HFFc6 (cell line): ENCODE measurements at places on chromosomes 3 and 15. TPM values are rescaled to one million over a fixed set of nuclear protein-coding genes. Genes with fewer than 3 reads are reported as not detected.
A peak's percentile ranks its signal among the peaks of the same experiment; 100 is the strongest.

ITIH3 gene
- total RNA-seq, result 0.32 to 1.6 TPM (median 1.3 TPM) in 3 replicates

DNA sequence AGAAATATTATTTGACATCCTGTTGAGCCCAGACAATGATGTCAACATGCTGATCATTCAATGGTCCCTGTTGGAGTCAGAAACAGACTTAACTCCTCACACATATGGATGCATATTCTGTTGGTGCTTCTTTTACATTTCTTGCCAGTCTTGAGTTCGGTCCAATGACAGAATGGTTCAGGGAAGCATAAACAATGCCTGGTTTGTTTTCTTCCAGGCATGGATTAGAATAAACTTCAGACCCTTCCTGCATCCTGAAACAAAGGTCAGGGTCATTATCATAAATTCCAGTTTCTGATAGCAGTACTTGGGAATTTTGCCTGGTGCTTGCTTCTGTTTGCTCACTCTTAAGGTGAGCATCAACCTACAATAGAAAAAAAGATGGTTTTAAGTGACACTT lies 33.3 kb downstream of the BTLA start:
- DNase-seq, result no peak

GRCh38 chr3:36674816-36675215 lies 89.5 kb downstream of the DCLK3 start:
- no peak for DNase-seq

- peak; percentile 67 for DNase-seq
Observed at GRCh38 chr3:183766745-183767606, 58.4 kb downstream of the MAP6D1 start.

DNA sequence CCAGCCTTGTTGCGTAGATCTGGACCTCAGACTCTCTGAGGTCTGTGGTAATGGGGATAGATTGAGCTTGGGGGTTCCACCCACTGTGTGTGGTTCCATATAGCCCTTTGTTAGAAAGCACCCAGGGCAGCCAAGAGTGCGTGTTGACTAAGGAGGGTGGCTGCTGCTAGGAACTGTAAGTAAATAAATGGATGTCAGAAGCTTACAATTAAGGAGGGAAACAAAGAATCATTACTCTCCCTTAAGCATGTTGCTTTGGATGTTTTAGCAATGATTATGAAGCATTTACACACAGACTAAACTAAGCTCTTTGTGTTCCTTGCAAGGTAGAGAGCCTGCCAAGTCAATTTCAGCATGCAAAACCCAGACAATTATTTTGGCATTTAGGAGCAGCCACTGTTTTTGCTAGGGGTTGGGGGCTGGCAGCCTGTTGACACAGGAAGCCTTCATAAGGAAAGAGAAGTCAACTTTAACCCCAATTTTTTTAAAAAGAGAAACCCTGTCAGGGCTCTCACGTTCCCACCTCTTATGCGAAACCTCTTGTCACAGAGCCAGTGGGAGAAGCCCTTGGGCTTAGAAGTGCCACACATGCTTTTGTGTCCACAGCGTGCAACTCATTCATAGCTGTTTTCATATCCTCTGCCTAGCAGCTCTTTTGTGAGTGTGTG lies 127.8 kb downstream of the CMSS1 start:
- no peak for DNase-seq

ACTC1 gene
- total RNA-seq, result 6.0 to 27.3 TPM (median 11.5 TPM) in 3 replicates

DCP1A gene
- total RNA-seq, result 15.8 to 17.8 TPM (median 16.0 TPM) in 3 replicates

DNA sequence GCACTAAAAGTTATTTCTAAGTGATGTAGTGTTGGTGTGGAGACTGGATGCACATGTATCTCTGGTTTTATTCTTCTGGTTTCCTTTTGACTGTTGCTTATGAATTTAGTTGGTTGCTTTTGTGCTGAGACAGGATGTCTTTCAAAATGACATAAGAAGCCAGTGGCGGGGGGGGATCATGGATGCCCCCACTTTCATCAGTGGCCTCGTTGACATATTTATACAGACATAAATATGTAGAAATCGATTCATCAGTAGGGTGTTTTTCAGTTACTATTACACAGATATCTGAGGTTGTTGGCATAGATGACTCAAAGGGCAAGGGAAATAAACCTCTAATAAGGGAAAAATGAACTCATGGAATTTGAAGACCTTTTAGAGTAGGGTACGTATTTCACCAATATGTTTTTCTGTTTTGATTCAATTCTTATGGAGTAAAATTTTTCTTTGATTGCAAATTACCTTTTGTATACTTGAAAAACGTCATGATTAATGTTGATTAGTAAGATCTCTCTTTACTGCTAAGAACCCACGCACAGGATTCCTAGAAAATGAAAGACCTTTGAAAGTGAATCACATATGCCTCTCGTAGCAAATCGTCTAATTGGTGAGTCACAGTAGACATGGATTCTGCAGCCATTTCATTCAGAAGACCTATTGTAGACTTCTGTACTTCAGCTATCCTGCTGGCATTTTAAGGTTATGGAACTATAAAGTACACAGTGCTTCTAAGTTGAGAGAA lies 97.4 kb upstream of the RBMS3 start:
- peak; percentile 78 for DNase-seq

- peak; percentile 94 for DNase-seq
Observed at GRCh38 chr3:12708584-12709192, 44.8 kb upstream of the RAF1 start.

DNA sequence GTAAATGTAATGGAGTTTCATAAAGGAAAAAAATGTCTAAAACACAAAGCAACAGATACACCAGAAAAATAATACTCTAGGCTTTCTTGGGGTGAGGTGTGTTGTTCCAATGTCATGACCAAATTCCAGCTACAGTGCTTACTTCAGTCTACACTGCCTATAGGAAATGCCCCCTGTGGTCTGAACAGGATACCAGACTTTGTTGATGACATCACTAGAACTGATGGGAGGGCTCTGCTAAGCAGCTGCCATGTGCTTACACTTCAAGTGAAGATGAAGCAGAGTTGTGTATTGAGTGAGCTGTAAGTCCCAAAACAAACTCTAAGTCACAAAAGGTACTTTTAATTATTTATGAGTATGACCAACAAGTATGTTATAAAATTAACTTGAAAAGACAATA lies 456.1 kb upstream of the IL12A start:
- no peak for DNase-seq

PIERCE2 gene
- 0.45 to 1.3 TPM (median 0.78 TPM) in 3 replicates for total RNA-seq

TGM5 gene
- not detected in 3 replicates for total RNA-seq

LIPC gene
- not detected in 3 replicates for total RNA-seq

GABRB3 gene
- 0.82 to 5.7 TPM (median 3.6 TPM) in 3 replicates for total RNA-seq

DNA sequence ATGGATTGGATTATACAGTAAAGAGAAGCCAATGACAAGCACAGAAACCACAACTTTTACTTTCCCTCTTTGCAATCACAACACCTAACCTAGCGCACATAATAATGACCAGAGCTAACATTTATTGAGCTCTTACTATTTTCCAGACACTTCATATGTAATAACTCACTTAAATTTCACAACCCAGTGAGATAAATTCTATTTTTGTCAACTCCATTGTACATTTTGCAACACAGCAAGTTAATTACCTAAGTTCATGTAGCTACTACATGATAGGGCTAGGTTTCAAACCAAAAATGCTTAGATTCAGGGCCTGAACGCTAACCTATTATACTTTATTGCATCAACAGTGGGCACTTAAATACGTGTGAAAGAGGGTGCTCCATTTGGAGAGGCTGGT lies 89.5 kb downstream of the GADL1 start:
- DNase-seq, result no peak

VILL gene
- total RNA-seq, result 3.7 and 4.6 TPM in 2 replicates

- DNase-seq, result peak; percentile 8
Observed at GRCh38 chr15:90598031-90598577, 68.4 kb downstream of the CRTC3 start.

DNA sequence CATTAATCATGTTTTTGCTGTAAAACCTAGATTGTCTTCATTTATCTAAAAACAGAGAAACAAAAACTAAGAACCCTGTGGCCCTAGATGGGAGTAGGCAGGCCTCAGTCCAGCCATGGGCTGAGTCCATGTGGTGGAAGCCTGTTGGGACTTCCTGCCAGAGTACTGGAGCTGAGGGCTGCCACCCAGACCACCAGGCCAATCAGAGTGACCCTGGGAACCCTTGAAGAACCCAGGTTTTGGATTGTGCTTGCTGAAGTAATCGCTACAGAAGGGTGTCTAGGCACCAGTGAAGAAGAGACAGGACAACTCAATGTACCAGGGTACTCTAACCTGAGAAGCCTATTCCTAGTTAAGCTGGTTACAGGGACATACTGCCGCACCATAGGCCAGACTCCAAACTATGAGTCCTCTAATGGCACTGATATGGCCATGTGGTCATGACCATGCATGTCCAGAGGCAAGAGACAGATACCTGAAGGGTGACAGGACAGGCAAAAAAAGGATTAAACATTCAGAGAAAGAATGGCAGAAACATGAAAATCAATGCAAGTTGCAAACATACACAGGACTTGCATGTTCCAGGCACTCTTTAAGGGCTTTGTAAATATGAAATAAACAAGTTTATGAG lies 12.9 kb downstream of the CSRNP1 start:
- DNase-seq, result no peak

DNA sequence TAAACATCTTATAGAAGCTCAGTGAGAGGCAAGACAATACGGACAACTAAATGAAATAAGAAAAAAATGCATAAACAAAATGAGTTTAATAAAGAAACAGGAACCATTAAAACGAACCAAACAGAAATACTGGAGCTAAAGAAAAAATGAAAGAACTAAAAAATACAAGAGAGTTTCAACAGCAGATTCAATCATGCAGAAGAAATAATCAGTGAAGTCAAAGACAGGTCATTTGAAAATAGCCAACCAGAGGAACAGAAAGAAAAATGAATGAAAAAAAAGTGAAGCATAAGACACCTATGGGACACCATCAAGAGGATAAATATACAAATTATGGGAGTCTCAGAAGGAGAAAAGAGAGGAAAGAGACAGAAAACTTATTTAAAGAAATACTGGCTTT lies 42.5 kb upstream of the PRR20G start:
- no peak for DNase-seq

GPR171 gene
- total RNA-seq, result not detected in 3 replicates

ZMYND10 gene
- total RNA-seq, result 0.29 and 0.83 TPM in 2 replicates

GRCh38 chr3:65963787-65964677 lies 74.7 kb downstream of the MAGI1 start:
- peak; percentile 94 for DNase-seq

FSIP1 gene
- 1.2 to 1.6 TPM (median 1.4 TPM) in 3 replicates for total RNA-seq

ECE2 gene
- not detected in 3 replicates for total RNA-seq
